Esophagus squamous epithelium (tissue), 5 donors: ENCODE measurements at places on chromosomes 5 and 9.

DNA sequence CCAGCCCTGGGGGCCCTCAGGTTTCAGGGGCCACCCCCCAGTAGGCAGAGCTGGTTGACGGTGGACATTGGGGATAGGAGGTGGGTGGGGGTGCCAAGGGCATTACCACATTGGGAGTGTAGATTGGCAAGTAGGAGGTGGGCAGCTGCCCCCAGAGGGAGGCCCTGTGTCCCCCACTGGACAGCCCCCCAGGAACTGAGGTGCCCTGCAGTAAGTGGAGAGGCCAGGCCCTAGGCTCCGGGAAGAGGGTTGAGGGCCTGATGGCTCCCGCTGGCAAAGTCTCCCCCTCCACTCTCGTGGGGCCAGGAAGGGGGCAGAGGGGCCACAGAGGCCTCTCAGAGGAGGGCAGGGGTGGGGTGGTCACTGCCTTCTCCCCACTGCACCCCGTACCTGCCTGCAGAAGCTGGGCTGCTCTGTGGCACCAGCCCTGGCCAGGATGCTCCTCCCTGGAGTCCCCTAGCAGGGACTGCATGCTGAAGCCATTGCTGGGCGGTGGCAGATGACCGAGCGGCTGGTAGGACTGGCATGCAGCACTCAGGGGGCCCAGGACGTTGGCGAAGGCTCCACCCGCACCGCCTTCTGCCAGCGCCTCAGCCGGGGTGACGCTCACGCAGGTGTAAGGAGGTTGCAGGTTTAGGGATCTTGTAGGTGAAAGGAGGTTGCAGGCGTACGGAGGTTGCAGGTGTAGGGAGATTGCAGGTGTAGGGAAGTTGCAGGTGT is 89.6 kb upstream of the CACNA1B start:
- DNase-seq: no peak

DNA sequence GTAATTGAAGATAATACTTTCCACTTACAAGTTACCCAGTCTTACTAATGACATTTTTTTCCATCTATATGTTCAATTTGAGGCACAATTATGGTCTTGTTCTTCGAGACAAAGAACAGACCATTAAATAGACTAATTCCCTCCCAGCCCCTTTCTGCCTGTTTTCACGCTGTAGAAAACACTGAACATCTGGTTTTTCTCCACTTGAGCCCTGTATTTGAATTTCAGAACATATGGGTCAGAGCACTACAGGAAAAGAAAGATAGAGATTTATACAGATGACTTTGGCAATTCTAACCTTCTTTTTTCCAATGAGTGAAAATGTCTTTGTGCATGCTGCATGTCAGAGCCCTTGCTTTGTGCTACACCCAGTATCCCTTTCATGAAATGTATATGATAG is 506.9 kb downstream of the LRRC70 start:
- no peak for DNase-seq

DNA sequence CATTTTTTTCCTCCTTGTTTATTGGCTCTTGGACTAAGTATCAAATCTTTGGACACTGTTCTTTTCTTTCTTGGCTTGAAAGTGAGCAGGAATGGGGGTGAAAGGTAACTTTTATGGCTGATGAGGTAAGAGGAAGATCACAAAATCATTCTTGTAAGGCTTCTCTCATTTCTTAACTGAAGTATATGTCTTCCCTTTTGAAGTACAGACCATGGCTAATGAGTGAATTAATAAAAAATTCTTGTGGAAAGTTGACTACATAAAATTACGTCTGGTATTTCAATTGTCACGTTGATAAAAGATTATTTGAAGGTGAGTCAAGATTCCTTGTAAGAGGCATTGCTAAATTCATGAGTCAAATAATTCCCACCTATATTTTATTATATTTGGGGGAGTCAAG is 25.1 kb downstream of the VCAN start:
- DNase-seq: no peak

- DNase-seq: no peak
Measured at GRCh38 chr9:116661037-116661954, 25.8 kb upstream of the TRIM32 start.

DNA sequence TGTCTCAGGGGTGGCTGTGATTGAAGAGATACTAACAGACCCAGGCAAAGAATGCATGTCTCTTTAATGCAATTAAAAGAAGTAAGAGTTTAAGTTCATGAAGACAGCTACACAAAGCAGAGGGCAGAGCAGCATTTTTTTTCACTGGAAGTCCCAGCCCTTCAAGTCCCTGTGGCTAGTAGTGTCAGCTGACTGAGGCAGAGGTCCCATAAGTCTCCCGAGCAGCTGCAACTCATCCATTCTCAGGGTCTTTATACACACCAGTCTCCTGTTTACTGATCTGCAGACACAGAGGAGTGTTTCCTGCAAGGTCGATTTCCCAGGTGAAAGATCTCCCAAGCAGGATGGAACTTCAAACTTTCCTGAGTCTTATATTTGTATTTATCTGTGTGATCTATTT is 169.4 kb upstream of the GLRA1 start:
- DNase-seq: no peak

DNA sequence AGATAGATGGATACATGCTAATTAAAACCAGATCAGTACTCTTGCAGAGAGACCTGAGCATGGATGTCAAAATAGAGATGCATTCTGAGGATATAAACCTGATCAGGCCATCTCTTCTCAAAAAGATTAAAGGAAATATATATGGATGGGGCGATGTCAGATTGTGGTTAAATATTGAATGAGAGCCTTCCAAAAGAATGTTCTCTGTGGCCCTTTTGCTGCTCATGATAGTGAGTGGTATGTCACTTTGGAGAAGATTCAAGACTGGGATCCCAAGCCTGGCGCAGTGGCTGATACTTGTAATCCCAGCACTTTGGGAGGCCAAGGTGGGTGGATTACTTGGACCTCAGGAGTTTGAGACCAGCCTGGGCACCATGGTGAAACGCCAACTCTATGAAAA is 20.5 kb downstream of the ZNF131 start:
- no peak for DNase-seq

- no peak for DNase-seq
Measured at GRCh38 chr9:92637326-92637725, 32.6 kb downstream of the IPPK start.

GRCh38 chr5:125719681-125720347 is 703.4 kb upstream of the GRAMD2B start:
- no peak for DNase-seq

- no peak for DNase-seq
Measured at GRCh38 chr5:108523360-108523759, 141.5 kb upstream of the FBXL17 start.

DNA sequence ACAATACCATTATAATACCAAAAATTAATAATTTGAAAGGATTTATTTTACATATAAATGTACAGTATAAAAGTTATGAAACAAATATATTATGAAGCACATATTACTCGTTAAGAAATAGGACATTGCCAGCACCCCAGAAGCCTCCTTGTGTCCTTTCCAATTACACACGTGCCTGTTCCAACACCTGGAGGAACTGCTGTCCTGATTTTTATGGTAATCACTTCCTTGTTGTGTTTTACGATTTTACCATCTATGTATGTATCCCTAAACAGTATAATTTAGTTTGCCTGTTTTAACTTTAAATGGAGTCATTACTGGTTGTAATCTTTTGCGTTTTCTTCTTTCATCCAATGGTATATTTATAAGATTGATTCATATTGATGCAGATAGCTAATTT is 105.0 kb downstream of the CDC42SE2 start:
- no peak for DNase-seq

DNA sequence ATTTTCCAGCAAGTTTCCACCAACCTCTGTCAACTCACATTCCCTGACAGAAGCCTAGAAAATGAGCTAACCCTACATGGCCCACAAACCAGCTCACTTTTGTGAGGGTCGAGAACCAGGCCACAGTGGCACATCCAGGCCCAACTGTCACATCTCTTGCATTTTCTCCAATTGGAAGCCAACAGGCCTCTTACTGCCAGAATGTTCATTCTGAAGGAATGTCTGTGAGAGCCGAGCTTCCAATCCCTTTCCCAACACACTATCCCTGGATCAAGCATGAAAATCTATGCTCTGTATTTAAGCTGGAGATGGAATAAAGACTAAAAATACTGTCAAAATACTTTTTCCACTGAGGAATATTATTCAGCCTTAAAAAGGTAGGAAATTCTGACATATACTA is 20.0 kb downstream of the MARCHF3 start:
- DNase-seq: no peak

- DNase-seq: no peak
Measured at GRCh38 chr5:143614831-143615230, 197.1 kb upstream of the HMHB1 start.
